ENCODE measurements at places on chromosomes 3 and 15. TPM values are rescaled to one million over a fixed set of nuclear protein-coding genes. Genes with fewer than 3 reads are reported as not detected.

GRCh38 chr3:13626396-13626795 is 77.5 kb downstream of the FBLN2 start:
- DNase-seq, result no peak

The STRIT1 gene
- not detected for total RNA-seq

DNA sequence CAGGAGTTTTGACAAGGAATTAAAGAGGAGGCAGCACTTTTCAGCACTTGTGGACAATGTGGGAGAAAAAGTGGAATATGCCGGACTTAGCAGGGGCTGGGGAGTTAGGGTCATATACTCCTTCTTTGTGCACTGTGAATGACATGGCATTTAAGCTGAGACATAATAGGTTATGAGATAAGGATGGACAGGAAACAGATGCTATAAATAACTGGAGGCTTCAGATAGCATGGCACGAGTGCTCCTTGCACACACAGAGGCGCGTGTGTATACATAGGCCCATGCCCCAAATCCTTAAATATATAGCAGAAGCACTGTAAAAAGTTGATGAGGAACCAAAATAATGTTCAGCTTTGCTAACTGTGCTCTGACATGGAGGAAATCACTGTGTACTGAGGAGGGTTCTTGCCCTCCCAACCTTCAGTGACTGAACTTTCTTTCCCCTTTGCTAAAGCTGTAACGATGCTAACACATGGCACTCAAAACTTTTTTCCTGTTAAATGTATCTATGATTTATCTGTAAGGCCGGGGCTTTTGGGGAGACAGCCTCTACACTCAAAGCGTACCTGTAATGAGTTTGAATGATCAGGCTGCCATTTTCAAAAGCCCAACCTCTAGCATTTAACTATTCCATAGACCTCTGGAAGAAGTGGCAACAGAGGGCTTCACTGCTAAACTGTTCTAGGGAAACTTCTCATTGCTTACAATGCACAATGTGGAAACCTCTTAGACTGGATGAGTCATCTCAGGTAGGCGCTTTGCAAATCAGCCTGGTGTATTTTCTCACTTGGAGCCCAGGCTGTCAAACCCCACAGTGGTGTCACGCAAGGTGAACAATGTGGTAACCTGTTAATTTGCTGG is 784.6 kb downstream of the NR2F2 start:
- DNase-seq, result no peak

DNA sequence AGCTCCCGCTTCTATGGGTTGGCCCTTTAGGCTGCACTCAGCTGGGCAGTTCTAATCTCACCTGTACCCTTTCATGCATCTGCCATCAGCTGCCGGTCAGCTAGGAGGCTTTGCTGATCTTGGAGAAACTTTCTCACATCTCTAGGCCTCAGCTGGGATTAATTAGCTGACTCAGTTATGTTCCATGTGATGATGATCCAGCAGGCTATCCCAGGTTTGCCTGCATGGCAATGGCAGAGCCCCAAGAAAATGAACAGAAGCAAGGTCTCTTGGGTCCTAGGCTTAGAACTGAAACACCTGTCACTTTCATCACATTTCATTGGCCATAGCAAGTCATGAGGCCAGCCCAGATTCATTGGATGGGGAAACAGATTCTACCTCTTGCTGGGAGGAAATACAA is 304.6 kb upstream of the TBC1D5 start:
- peak; percentile 9 for DNase-seq

DNA sequence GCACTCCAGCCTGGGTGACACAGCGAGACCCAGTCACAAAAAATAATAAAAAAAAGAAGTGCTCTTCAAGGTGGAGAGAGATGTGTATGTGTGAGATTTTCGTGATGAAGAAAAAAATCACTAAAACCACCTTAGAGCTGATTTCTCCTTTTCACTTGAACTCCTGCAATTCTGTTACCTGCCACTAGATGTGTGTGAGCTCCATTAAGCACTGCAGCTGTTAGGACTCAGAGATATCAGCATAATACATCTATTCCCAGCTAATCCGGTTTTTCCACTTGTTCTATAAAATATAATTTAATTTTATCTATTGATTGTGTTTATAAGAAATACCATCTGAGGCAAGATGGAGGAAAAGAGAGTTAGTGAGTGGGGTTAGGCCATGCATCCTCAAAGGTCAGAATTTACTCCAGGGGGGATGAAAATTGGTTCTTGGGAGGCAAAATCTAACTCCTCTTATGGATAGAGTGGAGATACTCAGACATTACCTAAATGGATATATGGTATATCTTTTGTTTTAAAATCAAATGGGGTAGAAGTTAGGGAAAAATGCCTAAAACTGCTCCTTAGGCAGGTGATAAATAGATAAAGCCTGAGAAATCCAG is 152.7 kb downstream of the IL20RB start:
- DNase-seq, result peak; percentile 49

DNA sequence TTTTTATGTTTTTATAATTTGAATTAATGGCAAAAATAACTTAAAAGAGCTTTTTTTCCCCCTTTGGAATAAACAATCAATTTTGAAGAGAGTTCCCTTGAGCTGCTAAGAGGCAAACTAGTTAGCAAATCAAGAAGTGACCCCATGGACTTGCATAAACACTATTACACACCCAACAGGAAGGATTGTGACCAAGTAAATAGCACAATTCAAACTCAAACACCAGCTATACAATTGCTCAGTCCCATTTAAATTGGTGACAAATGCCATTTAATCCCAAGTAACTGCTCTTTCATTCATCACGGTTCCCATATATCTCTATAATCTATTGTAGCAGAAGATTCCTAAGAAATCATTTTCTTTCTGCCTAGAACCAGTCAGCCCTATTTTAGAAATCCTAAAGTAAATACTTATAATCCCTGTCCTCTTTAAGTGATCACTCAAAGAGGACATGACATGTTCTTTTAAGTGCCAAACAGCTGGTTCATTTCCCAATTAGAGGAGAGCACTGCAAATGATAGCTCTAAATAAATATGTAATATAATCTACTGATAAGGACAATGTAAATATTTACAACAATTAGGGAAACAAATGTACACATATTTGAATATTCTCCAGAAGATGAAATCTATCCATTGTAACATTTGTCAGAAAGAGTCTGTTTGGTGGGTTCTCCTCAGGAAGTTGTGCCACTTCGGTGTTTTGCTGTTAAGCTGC is 137.8 kb upstream of the ADAMTS9 start:
- no peak for DNase-seq

- peak; percentile 66 for DNase-seq
Measured at GRCh38 chr3:33146791-33147445, 33.1 kb downstream of the CRTAP start.

The SH2D7 gene
- not detected for total RNA-seq

The LRRN1 gene
- 1.6 TPM for total RNA-seq

GRCh38 chr15:55170361-55170760 is 26.4 kb downstream of the RSL24D1 start:
- DNase-seq, result no peak

- DNase-seq, result no peak
Measured at GRCh38 chr3:192923731-192924130, 6.1 kb upstream of the MB21D2 start.

- no peak for DNase-seq
Measured at GRCh38 chr3:52005571-52005986, 9.9 kb upstream of the RPL29 start.

- DNase-seq, result peak; percentile 59
Measured at GRCh38 chr15:42577514-42578031, 2.2 kb downstream of the STARD9 start.

GRCh38 chr15:67117370-67117769 is 52.0 kb downstream of the SMAD3 start:
- DNase-seq, result peak; percentile 40

GRCh38 chr15:52424856-52425431 is 103.7 kb downstream of the MYO5A start:
- no peak for DNase-seq

The CASR gene
- not detected for total RNA-seq

- peak; percentile 86 for DNase-seq
Measured at GRCh38 chr3:52093756-52094545, 37.6 kb upstream of the DUSP7 start.

DNA sequence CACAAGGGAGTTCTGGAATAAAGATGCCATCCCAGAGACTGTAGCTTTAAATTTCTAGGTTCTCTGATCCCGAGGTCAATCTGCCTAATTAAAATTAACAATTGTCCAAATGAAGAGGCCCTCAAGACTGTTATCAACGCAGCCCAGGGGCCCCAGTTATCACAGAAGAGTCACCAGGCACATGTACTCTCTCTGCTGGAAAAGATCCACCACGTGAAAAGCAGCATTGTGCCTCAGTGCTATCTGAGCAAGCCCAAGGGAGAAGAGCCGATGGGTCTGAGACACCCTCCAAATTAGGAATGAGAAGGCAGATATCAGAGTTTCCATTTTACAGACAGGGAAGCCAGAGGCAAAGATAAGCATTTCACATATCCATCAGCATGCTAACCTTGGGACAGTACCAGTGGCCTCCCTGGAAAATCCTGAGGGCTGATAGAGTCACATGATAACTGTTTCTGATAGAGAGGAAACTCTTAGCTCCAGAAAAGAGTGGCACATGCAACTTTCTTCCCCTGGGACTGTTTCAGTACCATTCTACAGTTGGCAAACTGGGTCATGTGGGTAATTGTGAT is 55.5 kb downstream of the ITGB5 start:
- DNase-seq, result no peak
